ENCODE measurements at places on chromosomes 6 and 20.
A peak's percentile ranks its signal among the peaks of the same experiment; 100 is the strongest.

DNA sequence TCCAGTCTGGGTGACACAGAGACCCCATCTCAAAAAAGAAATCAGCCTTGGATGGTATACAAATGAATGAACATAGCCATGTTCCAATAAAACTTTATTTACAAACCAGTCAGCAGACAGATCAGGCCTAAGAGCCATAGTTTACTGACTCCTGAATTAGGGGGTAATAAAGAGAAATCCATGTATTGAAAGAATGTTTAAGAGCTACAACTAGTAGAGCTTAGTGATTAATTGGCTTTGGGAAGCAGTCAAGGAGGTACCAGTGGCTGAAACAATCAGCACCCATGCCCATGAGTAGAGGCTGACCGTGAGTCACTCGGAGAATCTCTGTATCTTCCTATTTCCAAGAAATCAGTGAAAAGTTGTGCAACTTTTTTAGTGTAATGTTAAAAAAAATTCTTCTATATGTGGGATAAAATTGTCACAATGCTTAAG is 223.6 kb upstream of the RREB1 start:
- H3K4me3 ChIP-seq, result no peak overlapping the region
- peaks cover 6% of the 10 kb centered on the region for H3K4me1 ChIP-seq
- H3K27ac ChIP-seq, result no peak overlapping the region
- DNase-seq, result no peak

DNA sequence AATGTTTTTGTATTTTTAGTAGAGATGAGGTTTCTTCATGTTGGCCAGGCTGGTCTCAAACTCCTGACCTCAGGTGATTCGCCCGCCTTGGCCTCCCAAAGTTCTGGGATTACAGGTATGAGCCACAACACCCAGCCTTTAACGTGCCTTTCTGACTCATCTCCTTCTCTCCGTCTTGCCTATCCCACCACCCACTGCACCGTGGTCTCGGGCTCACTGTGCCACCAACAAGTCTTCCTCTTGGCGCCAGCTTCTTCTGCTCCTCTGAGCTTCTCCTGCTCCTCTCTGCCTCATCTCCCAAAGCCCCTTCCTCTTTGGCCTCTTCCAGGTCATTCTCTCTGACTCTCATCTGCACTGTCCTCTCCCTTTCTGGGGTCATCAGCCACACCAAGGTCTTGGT is 41.0 kb downstream of the TMEM242 start:
- H3K36me3 ChIP-seq, result no peaks in the 10 kb centered on the region
- no peaks in the 10 kb centered on the region for H3K27me3 ChIP-seq
- H3K4me3 ChIP-seq, result no peak overlapping the region

DNA sequence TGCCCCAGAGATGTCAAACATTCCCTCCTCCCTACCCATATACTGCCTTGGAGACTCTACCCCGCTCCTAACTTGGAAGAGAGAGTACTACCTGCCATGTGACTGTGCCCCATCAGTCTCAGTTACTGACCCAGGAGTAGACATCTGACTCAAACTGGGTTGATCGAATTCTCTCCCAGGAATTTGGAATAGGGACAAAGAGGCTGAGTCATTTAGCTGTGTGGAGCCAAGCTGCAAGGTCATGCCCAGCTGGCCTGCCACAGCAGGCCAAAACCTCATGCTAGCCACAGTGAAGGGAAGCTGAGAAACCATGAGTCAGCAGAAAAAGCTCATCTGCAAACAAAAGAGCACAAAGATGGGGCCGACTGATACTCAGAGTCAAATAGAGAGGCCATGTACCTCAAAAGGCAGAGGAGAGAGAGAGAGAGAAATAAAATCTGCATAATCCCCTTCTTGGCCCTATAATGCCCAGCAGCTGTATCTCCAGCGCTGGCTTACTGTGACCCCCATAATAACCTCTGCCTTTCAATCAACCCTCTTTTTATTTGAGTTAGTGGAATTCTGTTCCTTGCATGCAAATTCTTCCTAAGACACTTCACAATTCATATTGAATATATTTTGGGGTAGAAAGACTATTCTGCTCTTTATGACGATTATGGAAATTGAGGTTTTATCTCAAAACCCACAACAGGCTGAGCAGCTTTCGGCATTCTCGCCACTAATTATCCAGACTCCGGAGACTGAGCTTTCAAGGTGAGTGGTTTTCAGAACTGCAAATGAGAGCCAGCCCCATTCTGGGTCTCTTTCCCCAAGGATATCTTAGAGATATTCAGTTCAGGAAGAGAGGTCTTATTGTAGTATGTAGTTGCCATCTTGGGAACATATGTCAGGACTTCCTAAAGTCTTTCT is 21.4 kb upstream of the AKIRIN2 start:
- no peak overlapping the region for H3K4me3 ChIP-seq
- no peaks in the 10 kb centered on the region for H3K27me3 ChIP-seq
- peaks cover 20% of the 10 kb centered on the region for H3K4me1 ChIP-seq
- peak; percentile 93 for DNase-seq
- H3K36me3 ChIP-seq, result no peaks in the 10 kb centered on the region

- H3K4me1 ChIP-seq, result no peaks in the 10 kb centered on the region
- H3K27me3 ChIP-seq, result no peaks in the 10 kb centered on the region
- H3K27ac ChIP-seq, result no peak overlapping the region
- no peak for DNase-seq
Measured at GRCh38 chr20:24657878-24658620, 188.6 kb downstream of the SYNDIG1 start.

DNA sequence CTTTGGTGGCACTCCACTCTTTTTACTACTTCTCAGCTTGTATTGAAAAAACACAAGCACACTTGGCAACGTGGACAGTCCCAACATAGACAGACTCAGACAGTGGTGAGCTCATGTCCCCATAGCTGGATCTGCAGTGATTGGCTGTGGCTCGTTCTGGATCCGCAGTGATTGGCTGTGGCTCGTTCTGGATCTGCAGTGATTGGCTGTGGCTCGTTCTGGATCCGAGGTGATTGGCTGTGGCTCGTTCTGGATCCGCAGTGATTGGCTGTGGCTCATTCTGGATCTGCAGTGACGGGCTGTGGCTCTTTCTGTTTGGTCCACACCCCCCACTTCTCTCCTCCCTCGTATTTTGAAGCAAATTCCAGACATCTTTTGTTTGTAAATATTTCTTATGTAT is 28.0 kb downstream of the OSBPL2 start:
- no peak overlapping the region for H3K27ac ChIP-seq
- H3K4me1 ChIP-seq, result no peaks in the 10 kb centered on the region
- DNase-seq, result no peak
- H3K36me3 ChIP-seq, result peaks cover 10% of the 10 kb centered on the region

DNA sequence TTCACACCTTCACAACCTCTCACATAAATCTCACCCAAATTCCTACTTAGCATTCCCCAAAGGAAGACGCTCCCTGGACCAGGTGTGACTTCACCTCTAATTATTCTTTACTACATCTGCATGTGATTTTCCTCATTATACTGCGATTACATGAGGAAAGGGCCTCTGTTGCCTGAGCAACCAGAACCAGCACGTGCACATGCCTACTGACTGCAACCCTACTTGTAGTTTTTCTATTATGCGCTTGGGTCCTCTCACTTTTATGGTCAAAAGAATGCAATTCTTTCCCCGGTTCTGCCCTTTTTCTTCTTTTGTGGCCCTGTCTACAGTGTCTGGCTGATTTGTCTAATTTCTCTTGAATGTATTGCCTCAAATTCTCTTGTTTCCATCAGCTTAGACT is 20.4 kb upstream of the ANKEF1 start:
- no peak for DNase-seq
- H3K27me3 ChIP-seq, result no peaks in the 10 kb centered on the region
- no peaks in the 10 kb centered on the region for H3K36me3 ChIP-seq
- H3K27ac ChIP-seq, result no peak overlapping the region
- H3K4me3 ChIP-seq, result no peak overlapping the region

DNA sequence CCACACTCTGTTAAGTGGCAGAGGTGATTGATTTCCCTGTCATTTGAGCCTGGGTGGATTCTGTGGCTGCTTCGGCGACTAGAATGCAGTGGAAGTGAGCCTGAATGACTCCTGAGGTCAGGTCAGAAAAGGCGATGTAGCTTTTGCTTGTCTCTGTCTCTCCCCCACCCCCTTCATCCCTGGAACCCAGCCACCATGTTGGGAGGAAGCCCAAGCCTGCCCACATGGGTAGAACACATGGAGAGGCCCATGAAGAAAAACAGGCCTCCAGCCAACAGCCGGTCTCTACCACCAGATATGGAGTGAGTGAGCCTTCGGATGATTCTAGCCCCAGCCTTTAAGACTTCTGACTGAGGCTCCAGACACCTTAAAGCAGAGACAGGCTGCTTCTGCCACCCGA is 181.0 kb downstream of the TFAP2C start:
- H3K27ac ChIP-seq, result no peak overlapping the region
- H3K4me1 ChIP-seq, result no peaks in the 10 kb centered on the region
- no peaks in the 10 kb centered on the region for H3K36me3 ChIP-seq

DNA sequence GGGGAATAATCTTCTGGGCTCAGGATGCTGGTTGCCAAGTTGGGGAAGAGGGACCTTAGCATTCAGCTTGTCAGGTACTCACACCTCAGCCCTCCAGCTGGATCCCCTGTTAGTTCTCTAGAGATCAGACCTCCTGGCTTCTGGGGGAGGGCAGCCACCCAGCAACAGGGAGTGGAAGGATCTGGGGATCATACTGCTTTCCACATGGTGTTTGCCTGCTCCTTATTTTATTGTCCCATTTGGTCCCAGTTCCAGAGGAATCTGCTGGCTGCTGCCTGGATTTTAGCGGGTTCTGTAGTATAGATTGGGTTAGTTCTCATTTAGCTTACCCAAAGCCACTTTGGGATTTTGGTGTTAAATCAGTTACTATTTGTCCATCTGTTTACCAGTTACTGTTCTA is 29.3 kb downstream of the KAT14 start:
- H3K36me3 ChIP-seq, result peaks cover 46% of the 10 kb centered on the region
- DNase-seq, result no peak
- no peaks in the 10 kb centered on the region for H3K4me1 ChIP-seq

GRCh38 chr6:79812195-79812594 is 135.2 kb downstream of the ELOVL4 start:
- H3K4me3 ChIP-seq, result no peak overlapping the region
- H3K27me3 ChIP-seq, result no peaks in the 10 kb centered on the region
- H3K36me3 ChIP-seq, result no peaks in the 10 kb centered on the region
- H3K4me1 ChIP-seq, result no peaks in the 10 kb centered on the region

GRCh38 chr20:58150772-58151171 is 77.7 kb downstream of the ANKRD60 start:
- H3K36me3 ChIP-seq, result no peaks in the 10 kb centered on the region
- H3K4me3 ChIP-seq, result no peak overlapping the region

DNA sequence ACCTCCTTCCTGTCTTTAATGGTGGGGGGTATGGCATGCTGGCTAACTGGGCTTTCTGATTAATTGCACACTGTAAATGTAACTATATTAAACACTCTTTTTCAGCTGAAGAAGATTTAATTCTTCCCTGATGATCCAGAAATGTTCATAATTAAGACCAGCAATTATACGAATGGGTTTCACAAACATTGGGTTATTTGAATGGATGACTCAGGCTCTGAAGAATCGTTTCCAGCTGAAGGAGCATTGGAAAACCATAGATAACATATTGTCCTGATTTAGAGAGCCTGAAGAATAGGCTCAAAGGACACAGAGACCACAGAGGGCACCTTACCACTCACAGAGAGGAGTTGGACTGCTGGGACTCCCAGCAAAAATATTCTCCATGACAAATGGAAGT is 130.7 kb upstream of the SSTR4 start:
- DNase-seq, result no peak
- H3K4me3 ChIP-seq, result no peak overlapping the region
- H3K36me3 ChIP-seq, result no peaks in the 10 kb centered on the region

- no peak overlapping the region for H3K27ac ChIP-seq
- H3K36me3 ChIP-seq, result no peaks in the 10 kb centered on the region
- H3K4me1 ChIP-seq, result no peaks in the 10 kb centered on the region
- peaks cover 5% of the 10 kb centered on the region for H3K27me3 ChIP-seq
Measured at GRCh38 chr20:59647271-59647670, 42.9 kb downstream of the PHACTR3 start.

DNA sequence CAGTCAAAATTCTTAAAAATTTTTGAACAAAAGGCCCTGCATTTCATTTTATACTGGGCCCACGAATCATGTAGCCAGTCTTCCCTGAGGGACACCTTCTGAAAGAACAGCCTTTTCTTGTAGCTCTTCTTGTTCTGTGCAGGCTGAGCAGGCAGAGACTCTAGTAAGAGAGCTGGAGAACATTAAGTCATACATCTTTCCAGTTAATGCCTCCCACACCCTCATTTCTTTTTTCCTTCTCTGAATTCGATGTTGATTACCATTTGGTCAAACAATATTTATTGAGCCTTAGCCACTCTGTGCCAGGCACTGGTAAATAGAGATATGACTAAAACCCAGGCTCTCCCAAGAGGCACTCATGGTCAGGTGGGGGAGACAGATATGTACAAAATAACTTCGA is 33.6 kb downstream of the METTL24 start:
- H3K36me3 ChIP-seq, result no peaks in the 10 kb centered on the region
- H3K27ac ChIP-seq, result no peak overlapping the region
- no peak for DNase-seq
- no peaks in the 10 kb centered on the region for H3K27me3 ChIP-seq
- no peaks in the 10 kb centered on the region for H3K4me1 ChIP-seq

DNA sequence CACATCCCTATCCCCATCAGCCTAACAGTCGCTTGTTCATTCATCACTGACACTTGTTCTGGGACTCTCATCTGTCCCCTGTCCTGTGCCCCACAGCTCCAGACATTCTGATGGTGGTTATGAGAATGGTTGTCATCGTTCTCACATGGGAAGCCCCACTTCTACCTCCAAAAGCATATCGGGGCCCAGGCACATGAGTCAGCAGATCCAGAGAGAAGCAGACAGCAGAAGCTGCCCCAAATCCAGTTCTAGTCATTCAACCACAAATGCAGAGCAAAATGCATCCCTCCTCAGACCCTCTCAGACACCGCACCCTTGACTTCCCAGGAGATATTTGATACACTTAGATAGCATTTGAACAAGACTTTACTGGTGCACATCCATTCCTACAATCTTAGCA is 106.0 kb downstream of the FOXF2 start:
- no peak overlapping the region for H3K4me3 ChIP-seq
- H3K27ac ChIP-seq, result no peak overlapping the region
- H3K4me1 ChIP-seq, result no peaks in the 10 kb centered on the region
- no peaks in the 10 kb centered on the region for H3K36me3 ChIP-seq
- no peaks in the 10 kb centered on the region for H3K27me3 ChIP-seq

DNA sequence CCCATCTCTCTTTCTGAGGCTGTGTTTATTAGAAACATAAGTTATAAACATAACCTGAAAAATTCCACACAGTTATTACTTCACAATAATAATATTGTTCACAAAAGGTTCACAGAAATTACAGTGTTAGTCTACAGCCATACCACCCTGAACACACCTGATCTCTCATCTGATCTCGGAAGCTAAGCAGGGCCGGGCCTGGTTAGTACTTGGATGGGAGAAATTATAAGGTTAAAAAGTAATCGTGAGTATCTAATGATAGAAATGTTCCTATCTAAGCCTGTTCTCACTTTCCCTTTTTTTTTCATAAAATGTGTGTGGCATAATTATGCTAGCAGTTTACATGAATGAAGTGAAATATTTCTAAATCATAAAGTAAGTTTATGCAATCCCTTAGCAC is 647.8 kb downstream of the TBC1D32 start:
- no peaks in the 10 kb centered on the region for H3K27me3 ChIP-seq
- DNase-seq, result no peak
- no peak overlapping the region for H3K4me3 ChIP-seq
- no peak overlapping the region for H3K27ac ChIP-seq

GRCh38 chr6:21593927-21594415 is 420 bp downstream of the SOX4 start:
- H3K27ac ChIP-seq, result peak overlapping the region; percentile 85
- H3K27me3 ChIP-seq, result no peaks in the 10 kb centered on the region
- peak; percentile 57 for DNase-seq
- peaks cover 18% of the 10 kb centered on the region for H3K36me3 ChIP-seq
- H3K4me1 ChIP-seq, result peaks cover 25% of the 10 kb centered on the region
- H3K4me3 ChIP-seq, result peak overlapping the region; percentile 99

Measured in common myeloid progenitor, CD34-positive (primary cell).